ENCODE measurements at places on chromosomes 5 and 9.

DNA sequence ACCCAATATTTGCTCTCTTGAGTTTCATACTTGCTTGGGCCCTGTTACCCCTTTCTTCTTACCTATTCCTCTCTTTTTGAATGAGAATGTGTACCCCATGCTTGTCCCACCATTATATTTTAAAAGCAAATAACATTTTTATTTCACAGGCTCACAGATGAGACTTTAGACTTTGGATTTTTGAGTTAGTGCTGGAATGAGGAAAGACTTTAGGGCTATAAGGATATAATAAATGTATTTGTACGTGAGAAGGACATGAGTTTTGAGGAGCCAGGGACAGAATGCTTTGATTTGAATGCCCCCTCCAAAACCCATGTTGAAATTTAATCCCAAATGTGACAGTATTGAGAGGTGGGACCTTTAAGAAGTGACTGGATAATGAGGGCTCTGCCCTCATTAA is 33.1 kb upstream of the TNPO1 start:
- no peak for DNase-seq

DNA sequence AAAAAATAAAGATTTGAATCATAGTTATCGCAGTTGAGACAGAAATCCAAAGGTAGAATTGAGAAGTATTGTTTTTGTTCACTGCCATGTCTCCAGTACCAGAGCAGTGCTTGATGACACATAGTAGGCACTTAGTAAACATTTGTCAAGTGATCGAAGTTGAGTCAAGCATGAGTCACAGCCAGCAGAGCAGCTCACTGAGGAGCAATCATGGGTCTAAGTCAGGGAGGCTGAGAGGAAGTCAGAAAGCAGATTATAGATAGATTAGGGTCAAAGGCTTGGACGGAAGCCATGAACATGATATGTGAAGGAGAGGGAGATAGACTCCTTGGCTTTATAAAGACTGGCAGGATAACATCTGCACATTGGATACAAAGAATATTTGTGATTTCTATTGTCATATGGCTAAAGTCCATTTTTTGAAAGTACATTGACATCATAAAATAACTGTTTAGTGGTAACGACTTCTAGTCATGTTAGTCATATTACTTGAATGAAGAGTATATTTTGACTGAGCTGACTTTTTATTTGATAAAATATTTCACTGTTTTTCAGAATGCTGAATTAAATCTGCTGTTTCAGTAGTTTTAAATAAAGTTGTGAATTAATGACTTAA is 168.5 kb downstream of the RAB3C start:
- DNase-seq: no peak

- no peak for DNase-seq
Observed at GRCh38 chr5:138659561-138659960, 84.4 kb upstream of the HSPA9 start.

GRCh38 chr5:76522103-76522935 is 100.9 kb downstream of the F2RL2 start:
- DNase-seq: no peak

GRCh38 chr9:137293482-137294090 is 8.5 kb downstream of the NRARP start:
- no peak for DNase-seq

DNA sequence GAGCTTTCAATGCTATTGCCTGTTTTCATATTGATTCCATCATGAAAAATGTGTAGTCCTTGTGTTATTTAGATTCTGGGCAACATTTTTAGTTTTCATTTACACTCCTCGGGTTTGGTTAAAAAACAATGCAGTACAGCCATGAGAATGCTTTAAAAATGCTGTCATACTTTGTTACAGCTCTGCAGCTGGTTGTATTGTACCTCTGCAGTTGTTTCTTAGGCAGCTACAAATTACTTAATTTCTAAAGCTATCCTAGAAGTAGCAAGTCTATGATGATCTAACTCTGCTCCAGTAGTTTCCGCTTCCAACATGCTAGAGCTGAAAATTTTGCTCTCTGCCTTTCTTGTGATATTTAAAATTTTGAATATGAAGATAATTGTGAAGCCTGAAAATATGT is 20.2 kb downstream of the SNX18 start:
- no peak for DNase-seq

DNA sequence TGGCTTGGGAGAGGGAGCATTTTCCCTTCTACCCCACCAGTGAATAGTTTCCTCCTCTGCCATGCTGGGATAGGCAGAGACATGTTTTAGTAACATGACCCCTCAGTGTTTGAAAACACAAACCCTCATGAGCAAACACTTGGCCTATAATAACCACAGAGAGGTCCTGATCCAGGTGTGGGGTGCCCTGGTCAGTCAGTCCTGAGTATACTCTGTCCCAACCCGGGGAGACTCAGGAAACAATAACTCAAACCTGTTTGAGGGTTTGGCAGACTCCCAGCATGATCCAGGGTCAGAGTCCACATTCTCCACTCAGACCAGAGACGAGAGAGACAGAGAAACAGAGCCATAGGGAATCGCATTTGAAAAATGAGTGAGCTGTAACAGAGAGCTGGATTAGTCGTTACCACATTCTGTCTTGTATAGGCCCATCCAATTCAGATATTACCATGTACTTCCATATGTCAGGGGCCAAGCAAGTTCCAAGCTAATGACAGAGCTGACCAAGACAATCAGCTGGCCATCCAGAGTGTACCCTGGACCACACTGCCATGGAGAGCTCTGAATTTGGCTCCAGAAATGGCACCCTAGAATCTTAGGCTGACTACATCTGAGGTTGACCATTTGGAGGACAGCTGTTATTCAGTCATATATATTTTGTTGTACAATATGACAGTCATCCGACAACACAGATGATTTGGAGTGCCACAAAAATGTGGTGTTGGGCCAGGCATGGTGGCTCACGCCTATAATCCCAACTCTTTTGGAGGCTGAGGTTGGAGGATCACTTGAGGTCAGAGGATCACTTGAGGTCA is 4.2 kb upstream of the CA9 start:
- DNase-seq: no peak

DNA sequence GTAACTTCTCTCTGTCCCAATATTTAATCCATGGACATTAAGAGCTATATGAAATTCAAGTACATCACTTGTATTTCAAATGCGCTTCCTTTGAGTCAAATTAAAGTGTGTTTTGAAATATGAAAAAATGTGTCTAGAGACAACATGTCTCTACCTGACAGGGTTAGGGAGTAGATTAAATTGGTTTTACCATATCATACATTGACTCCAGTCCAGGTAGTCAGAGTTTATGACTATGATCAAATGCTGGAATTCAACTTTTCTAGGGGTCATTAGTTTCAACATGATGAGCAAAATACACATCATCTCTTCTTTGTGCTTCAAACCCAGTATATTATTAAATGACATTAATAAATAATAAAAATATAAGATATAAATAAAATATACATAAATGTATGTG is 259.2 kb downstream of the CDH10 start:
- DNase-seq: no peak

- DNase-seq: no peak
Observed at GRCh38 chr5:176131771-176132170, 106.5 kb upstream of the SIMC1 start.

DNA sequence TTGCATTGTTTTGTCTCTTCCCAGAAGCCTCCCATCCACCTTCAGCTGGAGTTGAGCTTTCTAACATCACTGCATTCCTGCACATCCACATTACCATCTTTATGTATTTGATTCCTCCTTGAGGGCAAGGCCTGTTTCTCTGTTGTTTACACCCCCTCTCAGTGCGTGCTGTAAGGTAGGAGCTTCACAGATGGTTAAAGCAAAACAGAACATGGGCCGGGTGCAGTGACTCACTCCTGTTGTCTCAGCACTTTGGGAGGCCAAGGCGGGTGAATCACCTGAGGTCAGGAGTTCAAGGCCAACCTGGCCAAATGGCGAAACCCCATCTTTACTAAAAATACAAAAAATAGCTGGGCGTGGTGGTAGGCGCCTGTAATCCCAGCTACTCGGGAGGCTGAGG is 110.9 kb downstream of the KCNIP1 start:
- DNase-seq: no peak

Data from Ammon's horn (tissue), 1 donor.